Suppressor macrophage treated with lipopolysaccharide for 4 hours (primary cell): ENCODE measurements at places on chromosomes 5 and 9.

GRCh38 chr9:110040788-110041187, 167.2 kb downstream of the C9orf152 start:
- no peak for DNase-seq

DNA sequence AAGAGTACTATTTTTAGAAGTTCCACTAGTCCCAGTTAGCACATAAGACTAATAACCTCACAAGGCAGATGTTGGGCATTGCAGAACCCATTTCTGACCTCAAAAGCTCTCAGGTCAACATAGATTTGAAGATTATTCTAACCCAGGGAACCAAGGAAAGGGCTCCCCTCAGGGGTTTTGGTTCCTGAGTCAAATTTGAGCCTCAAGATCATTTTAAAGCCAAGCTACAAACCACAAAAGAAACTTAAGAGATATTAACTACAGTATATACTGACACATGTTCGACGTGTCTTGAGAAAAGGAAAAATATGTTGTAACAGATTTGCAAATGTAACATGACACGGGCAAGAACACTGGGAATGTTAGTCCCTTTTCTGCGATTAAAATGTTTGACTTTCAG, 88.6 kb downstream of the GNAQ start:
- DNase-seq: no peak

- DNase-seq: no peak
These were observed 77.0 kb upstream of the SMARCA2 start for GRCh38 chr9:1938135-1938534.

- no peak for DNase-seq
These were observed 34.7 kb downstream of the ERCC6L2 start for GRCh38 chr9:95910023-95910707.

- peak; percentile 64 for DNase-seq
These were observed 373.8 kb upstream of the KLF4 start for GRCh38 chr9:107863396-107863795.
